ENCODE measurements at places on chromosomes 4 and X.

DNA sequence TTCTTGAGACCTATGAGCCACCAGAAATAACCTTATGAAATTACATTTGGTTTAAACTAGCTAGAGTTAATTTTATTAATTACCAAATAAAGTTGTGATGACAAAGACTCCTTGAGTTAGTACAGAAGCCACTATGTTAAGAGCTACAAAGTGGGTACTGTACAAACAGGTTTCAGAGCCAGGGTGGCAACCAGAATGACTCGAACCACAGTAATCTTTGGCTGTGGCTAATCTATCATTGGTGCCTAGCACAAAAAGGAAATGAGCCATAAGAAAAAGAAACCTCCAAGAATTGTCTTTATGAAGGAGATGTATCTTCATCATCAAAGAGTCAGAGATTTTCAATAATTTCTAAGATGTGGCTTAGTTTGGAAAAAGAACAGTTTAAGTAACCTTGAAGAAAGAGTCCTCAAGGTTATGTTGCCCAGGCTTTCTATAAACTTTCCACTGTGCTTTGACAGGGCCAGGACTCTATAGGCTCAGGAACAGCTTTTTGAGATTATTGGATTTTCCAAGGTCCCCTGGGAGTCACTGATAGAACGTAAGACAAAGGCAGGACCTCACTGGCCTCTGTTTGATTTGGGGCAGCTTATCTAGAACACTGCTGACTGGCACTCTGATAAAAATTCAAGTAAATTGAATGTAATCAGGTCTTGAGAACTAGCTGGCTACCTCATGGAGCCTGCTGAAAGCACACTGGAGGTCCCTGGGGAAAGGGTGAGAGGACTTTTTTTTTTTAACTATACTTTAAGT is 777.7 kb downstream of the STIM2 start:
- no peak for DNase-seq

DNA sequence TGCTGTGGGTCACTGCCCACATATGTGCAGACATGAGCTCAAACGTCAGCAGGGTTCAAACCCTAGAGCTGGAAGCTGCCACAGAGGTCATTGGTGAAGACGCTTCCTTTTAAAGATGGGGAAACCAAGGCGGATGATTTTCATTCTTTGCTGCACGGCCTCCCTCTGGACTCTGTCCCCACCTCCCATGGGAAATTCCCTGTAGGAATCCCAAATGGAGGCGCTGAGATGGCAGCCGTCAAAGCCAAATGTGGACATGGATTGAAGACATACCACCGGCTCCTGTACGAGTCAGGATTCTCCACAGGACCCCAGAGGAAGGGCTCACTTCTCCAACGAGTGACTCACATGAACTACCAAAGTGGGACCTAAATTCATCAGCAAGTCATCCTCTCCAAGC is 286.4 kb downstream of the CRLF2 start:
- DNase-seq, result no peak

DNA sequence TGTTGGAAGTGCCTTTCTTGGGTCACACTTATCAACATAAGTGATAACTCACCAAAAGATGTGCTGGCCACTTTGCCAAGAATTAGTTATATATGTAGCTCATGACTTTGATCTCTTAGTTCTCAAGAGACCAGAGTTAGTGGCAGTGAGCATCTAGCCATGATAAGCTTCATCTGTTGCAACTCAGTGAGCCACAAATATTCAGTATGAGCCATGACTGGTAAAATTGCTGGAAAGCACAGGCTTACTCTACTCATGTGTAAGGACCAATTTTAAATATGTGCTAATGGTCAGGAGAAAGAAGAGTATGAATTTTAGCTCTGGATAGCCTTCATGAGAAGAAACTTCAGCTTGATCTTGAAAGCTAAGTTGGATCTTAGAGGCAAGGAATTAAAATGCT is 59.4 kb upstream of the TLL1 start:
- no peak for DNase-seq

DNA sequence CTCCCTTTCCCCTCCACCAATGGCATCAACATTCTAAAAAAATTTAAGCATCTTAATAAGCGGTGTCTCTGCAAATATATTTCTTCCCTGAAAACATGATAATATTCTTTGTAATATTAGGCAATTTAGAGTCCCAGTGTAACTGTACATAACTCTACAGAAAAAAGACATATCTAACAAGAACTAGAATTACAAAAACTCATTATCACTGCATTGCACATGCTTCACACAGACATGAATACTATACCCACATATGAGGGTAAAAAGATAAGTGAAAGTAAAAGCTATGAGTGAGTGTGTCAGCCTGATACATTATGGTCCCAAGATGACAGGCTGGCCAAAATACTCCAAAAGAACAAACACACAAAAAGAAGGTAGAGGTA is 2.4 kb upstream of the FGB start:
- no peak for DNase-seq

DNA sequence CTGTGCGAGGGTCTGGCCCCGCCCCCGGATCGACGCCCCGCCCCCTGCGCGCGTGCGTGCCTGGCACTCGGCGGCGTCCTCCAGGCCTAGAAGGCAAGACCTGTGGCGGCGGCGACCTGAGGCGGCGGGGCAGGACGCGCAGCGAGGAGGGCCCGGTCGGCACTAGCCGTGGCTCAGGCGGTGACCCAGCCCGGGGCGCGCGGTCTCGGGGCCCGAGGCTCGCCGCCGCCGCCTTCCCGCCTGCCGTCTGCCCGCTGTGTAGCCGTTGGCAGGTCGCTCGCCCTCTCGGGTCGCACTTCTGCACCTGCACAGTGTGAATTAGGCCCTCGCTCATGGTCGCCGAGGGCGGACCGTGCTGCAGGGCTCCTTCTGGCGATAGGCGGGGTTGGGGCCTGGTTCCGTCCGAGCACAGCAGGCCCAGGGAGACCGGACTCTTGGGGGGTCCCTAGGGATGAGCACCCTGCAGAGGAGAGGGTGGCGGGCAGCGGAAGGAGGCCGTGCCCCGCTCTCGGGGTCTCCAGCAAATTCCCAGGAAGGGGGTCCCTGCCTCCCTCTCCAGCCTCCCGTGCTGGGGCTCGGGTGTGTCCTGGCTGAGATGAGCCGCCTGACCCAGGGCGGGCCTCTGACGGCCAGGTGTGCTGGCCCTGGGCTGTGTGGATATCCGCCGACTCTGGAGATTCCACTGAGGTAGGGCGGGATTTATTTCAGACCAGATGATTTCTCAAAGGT is 557 bp upstream of the FAM53A start:
- no peak for DNase-seq

DNA sequence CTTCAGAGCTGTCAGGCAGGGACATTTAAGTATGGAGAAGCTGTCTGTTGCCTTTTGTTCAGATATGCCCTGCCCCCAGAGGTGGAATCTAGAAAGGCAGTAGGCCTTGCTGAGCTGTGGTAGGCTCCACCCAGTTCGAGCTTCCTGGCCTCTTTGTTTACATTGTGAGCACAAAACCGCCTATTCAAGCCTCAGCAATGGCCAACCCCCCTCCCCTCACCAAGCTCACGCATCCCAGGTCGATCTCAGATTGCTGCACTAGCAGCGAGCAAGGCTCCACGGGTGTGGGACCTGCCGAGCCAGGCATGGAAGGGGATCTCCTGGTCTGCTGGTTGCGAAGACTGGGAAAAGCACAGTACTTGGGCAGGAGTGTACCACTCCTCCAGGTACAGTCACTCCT is 59.3 kb downstream of the ZNF674 start:
- DNase-seq, result no peak

DNA sequence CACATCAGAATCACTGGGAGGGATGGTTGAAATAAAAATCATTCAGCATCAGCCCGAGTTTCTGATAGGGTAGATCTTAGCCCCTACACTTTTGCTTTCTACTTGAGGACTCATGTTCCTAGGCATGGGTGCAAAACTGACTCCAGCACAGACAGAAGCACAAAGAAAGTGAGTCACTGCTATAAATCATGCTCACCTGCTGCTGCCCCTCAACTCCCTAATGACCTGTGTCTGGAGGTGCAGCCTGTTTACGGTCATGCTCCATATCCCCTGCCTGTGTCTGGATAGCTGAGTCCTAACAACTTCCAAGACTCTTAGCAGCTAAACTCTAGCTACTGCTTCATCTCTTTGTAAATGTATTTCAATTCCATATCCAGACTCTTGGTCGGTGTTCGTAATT is 57.8 kb downstream of the ADGRA3 start:
- DNase-seq, result no peak

DNA sequence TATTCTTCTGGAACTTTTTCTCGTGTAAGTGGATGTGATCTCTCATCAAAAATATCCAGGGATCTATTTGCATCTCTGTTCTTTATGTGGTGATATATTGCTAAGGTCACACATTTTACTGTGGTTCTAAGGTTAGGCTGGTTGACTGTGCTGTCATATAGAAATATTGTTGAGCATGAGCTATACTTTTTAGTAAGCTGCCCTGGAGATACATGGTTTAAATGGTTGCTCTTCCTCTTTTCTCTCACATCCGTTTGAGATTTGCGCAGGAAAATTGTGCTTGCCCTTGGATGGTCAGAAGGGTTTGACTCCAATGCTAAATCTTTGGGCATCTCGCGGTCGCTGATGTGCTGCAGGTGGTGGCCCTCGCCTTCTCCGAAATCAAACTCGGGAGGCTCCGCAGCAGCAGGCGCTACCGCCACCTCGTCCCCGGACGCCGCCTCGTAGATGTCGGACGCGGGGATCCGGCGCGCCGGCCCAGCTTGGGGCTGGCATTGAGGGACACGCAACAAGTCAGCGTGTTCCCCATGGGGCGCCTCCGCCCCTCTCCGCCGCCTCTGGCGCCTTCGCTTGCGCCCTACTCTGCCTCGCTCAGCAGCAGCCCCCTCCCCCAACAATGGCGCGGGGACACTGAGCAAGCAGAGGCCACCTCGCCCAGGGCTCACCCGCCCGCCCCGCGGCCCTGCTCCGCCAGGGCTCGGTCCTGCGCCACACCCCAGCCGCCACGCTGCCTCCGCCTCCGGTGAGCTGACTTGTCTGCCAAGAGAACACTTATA is 154.5 kb downstream of the MSN start:
- DNase-seq, result no peak

DNA sequence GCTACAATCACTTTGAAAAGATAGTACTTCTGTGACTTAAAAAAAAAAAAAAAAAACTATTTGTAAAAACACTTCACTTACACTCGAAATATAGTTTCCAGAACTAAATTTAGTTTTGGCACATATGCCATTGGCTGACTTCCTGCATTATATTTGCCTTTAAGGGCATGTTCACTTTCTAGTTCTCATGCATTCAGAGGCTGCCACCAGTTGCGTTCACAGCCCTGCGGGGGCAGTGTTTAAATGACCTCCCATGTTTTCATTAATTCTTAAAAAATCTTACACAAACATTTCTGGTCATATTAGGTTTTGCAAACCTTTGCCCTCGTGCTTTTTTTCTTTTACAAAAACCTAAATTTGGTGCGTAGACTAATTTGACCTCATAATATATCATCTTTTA is 12.4 kb upstream of the ARHGAP6 start:
- DNase-seq, result no peak

DNA sequence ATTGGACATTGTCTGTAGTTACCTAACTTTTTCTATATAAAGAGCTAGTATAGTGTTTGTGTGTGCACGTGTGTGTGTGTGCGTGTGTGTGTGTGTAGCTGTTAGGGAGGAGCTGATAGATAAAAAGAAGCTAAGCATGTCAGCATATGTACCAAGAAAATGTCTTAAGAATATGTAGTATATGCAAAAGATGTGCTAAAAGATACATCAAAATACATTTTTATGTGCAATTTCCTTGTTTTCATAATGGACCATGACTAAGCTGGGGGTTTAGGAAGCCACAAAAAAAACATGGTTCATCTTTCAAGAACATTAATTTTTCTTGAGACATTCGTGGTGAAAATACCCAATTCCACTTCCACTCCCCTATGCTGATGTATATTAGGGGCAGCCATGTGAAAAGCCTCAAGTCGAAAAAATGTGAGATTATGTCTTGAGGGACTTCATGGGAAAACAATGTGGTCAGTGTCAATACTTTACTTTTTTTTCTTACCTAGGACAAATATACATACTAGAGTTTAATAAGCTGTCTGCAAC is 1599.7 kb downstream of the ARAP2 start:
- DNase-seq, result no peak

DNA sequence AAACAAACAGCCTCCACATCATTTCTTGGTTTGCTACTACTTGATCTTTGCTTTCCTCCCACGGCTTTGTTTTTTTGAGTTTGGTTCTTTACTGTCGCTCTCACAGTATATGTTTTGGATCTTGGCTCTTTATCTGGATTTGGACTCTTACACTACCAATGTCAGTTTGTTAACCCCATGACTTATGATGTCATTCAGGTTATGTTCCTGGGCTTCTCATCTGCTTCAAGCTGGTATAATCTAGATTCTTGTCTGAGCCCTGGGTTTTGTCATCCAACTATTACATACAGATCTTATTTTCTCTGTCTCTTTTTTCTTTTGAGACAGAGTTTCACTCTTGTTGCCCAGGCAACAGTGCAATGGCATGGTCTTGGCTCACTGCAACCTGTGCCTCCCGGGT is 482.9 kb upstream of the TEX13C start:
- no peak for DNase-seq

DNA sequence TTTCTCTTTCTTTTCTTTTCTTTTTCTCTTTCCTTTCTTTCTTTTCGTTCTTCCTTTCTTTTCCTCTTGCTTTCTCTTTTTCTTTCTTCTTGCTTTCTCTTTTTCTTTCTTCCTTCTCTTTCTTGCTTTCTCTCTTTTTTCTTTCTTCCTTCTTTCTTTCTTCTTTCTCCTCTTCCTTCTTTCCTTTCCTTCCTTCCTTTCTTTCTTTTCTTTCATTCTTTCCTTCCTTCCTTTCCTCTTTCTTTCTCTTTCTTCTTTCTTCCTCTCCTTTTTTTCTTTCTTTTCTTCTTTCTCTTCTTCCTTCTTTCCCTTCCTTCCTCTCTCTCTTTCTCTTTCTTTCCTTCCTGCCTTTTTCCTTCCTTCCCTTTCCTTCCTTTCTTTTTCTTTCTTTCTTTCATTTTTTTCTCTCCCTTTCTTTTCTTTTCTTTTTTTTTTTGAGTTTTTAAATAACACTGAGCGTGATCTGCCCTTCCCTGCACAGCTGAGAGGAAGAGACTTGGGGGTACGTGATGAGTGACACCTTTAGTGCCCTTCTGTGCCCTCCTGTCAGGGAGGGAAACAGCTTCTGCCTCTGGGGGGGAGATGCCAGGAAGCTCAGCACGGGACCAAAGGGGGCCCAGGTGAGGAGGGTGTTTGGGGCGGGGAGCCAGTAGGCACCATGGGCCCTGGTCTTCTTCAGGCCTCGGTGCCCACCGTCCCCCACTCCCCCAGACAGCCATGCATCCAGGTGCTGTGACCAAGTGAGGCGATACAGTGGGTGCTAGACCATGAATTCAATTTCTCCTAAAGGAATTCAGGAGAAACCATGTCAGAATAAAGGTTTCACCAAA is 36.6 kb upstream of the CDKN2AIP start:
- DNase-seq, result no peak

DNA sequence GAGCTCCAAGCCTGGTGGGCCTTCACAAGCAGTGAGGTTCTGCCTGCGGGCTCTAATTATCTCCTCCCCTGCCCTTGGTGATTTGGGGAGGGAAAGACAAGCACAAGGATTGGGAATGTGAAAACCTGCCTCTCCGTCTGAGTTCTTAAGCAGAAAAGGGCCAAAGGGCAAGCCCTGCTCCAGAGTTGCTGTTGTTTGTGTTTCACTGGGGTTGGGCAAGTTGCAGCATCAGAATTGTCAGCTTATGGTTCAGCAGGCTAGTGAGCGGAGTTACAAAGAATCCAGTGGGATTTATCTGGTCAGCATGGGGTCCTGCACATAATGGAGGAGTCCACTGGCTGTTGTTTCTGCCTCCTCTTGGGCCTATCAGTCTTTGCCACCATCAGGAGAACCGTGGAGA is 60.5 kb downstream of the NHS start:
- DNase-seq, result no peak
